D721Med (cell line): ENCODE measurements at places on chromosomes 2 and 18.

DNA sequence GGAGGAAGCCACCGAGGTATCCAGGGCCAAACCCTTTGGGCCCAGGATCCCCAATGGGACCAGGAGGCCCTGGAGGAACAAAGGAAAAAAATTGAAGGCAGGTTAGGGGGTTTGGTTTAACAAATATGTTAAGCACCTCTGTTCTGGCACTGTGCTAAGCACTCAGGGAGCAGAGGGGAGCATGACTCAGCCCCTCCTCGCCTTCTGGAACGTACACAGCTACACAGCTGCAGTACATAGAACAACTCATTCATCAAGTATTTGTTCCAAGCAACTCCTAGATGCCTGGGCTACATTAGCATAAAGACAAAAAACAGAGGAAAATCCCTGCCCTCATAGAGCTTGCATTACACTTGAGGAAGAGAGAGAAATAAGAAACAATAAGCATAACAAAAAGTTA is 153.6 kb downstream of the COL4A4 start:
- DNase-seq, result no peak

GRCh38 chr2:197803033-197803444 is 1.4 kb upstream of the PLCL1 start:
- no peak for DNase-seq

GRCh38 chr2:72077702-72078169 is 69.9 kb downstream of the CYP26B1 start:
- no peak for DNase-seq

DNA sequence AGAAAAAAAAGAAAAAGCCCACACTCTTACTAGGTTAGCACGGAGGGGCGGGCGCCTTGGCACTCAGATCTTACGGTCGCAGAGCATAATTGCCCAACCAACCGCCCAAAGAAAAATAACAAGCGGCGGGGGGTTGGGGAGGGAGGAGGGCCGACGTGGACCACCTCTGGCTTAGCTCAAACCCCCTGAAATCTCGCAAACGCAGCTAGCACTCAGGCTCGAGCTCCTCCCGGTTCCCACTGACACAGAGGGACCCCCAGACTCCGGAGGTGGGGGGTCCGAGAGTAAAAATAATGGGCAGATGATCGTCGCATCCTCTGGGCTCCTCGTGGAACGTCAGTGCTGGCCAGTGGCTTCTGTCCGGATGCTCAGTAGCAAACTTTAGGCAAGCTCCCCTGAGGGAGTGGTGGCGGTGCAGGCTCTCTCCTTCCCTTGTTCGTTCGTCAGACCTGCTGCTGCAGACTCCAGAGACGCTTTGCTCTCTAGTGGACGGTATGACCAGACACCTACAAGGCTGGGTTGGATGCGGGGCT is 12.0 kb downstream of the CATIP start:
- no peak for DNase-seq

DNA sequence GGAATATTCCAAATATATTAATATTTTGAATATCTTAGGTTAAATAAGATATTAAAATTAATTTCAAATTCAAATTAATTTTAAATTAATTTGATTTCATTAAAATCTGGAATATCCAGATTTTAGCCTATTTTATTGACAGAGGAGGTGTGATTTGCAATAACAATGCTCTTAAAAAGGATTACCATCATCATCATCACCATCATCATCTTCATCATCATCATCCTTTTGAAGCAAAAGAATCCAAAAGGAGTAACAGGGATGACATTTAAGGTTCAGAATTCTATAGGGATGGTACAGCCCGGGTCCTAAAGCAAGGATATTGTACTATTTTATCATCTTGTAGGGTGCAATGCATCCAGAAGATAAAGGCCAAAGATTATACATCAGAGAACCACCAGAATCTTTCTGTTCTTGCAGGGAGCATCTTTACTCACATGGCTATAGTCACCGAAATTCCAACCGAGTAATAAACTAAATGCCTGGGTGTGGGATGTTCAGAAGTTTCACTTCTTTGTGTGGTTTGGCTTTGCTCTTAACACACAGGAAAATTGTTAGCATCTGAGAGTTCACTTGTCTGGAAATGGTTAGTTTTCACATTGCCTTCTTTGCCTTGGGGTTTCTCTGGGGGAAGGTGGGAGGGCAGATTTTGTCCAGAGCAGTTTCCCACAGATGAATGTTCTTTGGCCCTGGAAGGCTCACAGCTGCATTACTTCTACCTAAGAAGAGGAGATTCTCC is 99.1 kb upstream of the ITGA6 start:
- DNase-seq, result no peak

DNA sequence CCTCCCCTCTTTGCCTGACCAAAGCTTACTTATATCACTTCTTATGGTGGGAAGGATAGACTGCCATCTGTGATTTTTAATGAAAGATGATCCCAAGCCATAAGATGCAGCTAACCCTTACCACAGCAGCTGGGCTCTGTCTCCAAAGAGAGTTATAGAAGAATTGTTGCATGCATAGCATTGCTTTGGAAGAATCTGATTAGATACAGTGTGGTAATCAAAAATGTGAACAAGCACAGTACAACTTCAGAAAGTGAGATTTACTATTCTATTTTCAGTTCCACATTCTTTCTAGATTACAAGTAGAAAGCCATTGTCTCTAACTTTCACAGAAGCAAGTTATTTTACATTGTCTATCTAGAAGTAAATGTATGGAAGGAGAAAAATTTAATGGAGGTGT is 129.0 kb upstream of the ACVR2A start:
- DNase-seq, result no peak

DNA sequence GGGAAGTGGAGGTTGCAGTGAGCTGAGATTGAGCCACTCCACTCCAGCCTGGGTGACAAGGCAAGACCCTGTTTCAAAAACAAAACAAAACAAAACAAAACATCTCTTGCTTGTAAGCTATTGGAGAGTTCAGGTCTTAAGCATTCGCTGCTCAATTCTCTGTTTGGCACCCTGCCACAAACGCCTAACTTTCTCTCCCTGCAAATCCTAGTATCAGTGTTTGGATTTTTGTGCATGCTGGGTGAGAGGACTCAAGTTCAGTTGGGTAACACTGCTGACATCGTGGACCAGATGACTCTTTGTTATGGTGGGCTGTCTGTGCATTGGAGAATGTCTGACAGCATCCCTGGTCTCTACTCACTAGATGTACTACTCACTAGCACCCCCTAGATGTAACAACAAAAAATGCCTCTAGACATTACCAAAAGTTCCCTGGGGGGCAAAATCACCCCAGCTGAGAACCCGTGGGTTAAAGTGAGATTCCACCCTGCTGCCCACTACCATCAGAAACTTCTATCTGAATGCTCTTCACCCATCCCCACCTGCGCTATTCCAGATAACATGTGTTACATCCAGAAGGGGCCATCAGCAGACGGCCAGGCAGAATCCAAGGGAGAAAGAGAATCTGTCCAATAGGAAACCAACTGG is 50.9 kb downstream of the CACNB4 start:
- no peak for DNase-seq

DNA sequence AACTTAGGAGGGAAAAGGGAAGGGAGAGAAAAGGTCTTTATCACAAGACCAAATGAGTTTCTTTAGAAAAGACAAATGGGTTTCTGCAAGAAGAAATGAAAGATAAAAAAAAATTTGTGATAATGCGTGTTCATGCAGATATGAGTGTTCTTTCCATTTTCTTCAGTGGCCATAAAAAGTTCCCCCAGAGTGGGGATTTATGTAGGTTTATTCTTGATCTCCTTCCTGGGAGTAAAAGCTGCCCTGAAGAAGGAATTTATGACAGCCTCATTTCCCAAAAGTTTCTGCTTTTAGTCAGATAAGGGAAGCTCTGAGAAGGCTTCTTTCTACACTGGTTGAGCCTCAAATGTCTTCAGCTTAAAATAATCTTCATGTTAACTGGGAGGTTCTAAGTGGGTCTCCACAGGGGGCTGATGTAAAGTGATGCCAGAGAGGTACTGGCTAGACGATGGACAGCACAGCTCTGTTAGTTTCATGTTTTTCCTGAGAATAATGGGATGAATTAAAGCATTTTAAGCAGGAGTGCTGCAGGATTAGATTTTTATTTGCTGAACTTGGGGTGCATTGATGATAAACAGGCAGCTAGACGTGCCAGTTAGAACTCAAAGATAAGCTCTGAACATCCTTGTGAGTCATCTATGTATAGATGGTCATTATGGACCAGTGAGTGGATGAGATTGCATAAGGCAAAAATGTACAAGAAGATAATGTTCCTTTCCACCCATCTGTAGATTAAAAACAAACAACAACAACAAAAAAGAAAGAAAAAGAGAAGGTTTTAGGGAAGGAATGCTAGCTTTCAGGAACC is 99.4 kb upstream of the MSH2 start:
- DNase-seq, result no peak

- DNase-seq, result no peak
Measured at GRCh38 chr2:212548455-212548819, 9.8 kb upstream of the ERBB4 start.

- no peak for DNase-seq
Measured at GRCh38 chr2:231177156-231178025, 21.0 kb upstream of the ARMC9 start.

DNA sequence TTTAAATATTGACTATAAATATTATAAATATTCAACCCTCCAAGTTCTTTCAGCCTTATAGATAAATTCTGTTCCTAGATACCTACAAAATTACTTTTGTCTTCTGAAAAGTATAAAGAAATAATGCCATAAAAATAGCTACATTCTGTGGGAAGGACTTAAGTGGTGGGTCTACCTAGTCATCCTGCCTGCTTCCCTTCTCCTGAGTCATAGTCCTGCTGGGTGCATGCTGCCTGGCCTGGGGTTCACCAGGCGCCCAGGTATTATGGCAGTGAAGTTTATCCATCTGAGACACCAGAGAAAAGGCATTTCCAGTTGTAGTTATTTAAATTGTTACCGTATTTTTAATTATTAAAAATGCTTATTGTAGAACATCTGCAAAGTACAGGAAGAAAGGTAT is 167.5 kb downstream of the SLC39A10 start:
- DNase-seq, result no peak

GRCh38 chr2:233413046-233413445 is 58.8 kb downstream of the DGKD start:
- DNase-seq, result no peak

DNA sequence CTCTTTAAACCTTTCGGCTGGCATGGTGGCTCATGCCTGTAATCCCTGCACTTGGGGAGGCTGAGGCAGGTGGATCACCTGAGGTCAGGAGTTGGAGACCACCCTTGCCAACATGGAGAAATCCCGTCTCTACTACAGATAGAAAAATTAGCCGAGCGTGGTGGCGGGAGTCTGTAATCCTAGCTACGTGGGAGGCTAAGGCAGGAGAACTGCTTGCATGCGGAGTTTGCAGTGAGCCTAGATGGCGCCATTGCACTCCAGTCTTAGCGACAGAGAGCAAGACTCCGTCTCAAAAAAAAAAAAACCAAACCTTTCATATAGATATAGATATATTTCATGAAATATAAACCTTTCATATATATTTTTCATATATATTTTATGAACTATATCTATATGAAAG is 864.7 kb downstream of the TRIB2 start:
- no peak for DNase-seq

GRCh38 chr2:112480530-112481049 is 1.4 kb upstream of the TTL start:
- no peak for DNase-seq

- DNase-seq, result no peak
Measured at GRCh38 chr2:207123776-207124391, 41.9 kb downstream of the KLF7 start.

DNA sequence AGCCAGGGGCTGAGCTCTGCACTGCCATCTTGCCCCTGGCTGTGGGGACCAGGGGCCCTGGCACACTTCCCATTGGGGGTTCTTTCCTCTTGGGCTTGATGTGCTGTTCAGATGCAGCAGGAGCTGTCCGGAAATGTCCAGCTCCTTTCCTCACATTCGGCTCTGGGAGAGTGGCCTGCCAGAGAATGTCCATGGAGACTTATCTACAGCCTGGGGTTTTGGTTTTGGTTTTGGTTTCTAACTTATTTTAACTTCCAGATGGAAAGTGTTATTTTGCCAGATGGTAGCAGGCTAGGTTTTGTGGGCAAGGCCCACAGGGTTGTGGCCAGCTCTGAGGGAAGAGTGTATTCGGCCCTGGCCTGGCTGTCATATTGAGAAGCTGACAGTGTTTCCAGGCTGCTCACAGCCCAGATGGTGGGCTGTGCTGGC is 177.3 kb downstream of the ANKRD30B start:
- no peak for DNase-seq

GRCh38 chr2:99398303-99398702 is 61.1 kb downstream of the EIF5B start:
- no peak for DNase-seq

DNA sequence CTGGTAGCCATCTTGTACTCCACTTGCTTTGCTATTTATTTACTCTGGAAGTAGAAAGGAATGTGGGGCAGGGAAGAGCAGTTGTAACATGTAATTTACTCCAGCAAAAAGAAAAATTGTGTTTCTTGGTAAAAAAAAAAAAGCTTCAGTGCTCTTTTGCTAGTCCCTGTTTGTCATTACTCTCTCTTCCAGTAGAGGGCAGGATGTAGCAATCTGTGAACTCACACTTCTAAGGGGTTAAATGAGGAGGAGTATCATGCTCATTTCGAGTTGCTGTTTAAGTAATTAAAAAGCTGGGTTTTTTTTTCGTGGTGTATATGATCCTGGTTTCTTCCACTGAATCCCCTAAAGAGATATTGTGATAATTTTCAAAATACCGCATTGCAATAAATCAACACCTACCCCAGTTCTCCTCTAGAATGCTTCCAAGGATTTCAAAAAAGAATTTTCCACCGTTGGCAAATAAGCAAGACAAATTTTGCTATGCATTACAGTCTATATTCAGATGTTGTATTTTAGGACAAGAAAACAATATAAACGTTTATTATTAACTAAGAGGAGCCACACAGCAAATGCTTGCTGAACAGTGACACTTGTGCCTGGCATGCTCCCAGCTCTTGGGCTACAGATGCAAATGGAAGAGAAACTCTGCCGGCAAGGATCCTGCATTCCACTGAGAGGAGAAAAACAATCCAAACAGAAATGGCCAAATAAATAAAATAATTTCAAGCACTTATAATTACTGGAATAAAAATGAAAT is 261.6 kb downstream of the ASXL3 start:
- DNase-seq, result no peak

GRCh38 chr2:232957657-232958090 is 55.4 kb downstream of the NGEF start:
- no peak for DNase-seq

DNA sequence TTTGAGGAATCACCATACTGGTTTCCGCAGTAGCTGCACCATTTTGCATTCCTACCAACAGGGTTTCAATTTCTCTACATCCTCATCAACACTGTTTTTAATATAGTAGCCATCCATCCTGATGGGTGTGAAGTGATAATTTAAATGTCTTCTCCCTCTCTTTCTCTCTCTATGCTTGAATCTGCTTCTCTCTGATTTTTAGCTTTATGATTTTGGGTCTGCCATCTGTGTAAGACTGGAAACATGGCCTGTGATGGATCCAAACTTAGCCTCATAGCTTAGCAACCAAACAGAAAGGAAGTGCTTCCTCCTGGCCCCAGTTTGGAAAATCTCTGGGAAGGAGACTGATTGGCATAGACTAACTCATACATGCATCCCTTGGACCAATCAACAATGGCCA is 33.7 kb upstream of the OSBPL6 start:
- no peak for DNase-seq

GRCh38 chr2:136582628-136583205 is 182.6 kb upstream of the THSD7B start:
- DNase-seq, result no peak
